ENCODE measurements at places on chromosomes 13 and 19.

- peak; percentile 50 for DNase-seq
Measured at GRCh38 chr19:40055832-40056504, at the start of gene ZNF780B. Gene ZNF780B, minus strand, starts transcription at chr19:40056231. Its CDS starts 5,899 bp downstream, at chr19:40050332.

DNA sequence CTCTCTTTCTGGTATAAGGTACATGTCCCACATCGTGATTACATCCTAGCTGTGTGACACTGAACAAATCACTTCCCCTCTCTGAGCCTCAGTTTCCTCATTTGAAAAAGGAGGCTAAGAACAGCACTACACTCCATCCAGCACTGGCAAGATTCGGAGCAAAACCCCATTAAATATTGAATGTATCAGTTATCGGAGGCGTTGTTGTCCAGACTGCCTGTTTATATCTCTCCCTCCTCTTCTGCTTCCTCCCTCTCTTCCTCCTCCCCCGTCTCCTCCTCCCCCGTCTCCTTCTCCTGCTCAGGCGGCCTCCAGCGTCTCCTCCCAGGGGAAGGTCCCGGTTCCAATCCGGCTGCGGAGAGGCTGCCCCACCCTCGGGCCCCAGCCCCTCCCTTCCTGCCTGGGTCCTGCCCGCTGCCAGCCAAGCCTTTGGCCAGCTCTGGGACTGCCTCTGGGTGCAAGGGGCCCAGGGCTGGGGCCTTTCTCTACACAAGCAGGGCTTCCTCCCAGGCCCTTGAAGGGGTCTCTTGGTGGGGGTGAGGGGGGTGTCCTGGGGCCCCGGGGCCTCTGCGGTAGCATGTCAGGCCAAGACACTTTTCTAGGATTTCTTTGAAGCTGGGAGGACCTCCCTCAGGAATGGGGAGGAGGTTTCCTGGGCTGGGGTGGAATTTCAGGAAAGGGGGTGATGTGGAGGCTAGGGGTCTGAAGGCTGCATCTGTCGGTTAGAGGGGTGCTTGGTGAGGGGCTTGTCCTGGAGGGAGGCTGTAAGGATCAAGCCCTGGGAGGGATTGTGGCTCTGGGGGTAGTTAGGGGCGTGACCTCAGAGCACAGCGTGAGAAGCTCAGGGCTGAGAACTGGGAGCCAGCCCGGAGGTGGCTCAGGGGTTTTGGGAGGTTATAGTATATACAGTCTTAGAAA lies 1.9 kb downstream of the RRAS start:
- no peak for DNase-seq

DNA sequence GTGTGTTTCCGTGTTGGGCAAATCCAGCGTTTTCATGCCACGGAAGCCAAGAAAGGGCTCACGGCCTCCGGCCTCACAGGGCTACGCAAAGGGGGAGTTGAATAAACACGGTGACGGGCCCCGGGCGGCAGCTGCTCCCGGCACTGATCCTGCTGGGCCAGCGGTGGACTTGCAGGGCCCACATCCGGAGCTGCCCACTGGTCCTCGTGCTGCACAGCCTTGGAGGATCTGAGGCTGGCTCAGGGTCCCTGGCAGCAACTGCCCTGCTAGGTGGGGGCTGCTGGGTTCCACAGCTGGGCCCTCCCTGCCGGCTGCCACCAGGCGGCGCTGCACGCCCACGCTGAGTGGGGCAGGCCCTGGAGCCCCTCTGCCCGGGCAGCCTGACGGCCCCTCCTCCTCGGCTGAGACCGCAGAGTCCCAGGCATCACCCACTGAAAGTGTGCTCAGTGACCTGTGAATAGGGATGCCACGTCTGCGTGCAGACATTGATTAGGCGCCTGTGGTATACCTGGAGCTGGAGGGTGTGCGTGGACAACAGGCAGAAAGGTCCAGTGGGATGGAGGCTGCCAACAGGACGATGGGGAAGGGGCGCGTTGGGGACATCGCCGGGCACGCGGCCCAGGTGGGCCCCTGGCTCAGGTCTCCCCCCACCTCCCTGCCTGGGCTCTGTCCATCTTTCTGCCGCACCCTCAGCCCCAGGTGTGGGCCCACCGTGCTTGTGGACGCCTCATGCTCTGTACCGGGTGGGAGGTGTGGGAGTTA lies 5.3 kb upstream of the HCN2 start:
- DNase-seq = peak; percentile 59

GRCh38 chr13:111429064-111429558 lies 108.7 kb downstream of the TEX29 start:
- no peak for DNase-seq

GRCh38 chr13:104408733-104409132 lies 1342.5 kb upstream of the SLC10A2 start:
- no peak for DNase-seq

GRCh38 chr13:113722921-113723320 lies 36.1 kb upstream of the TMEM255B start:
- DNase-seq = no peak

- DNase-seq = no peak
Measured at GRCh38 chr13:83272652-83273240, 609.5 kb downstream of the SLITRK1 start.

DNA sequence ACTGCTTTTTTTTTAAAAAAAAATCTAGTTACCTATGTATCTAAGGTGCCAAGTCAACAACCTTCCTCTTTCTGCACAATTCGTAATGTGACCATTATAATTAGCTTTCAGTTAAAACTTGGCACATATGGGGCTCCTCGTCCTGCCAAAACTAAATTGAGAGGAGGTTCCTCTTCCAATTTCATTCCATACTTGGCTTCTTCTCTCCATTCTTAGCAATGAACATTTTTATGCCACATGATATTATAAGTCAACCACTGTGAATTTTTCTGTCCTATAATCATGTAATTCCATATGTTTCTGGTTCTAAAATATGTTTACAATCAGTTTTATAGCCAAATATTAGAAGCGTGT lies 177.0 kb downstream of the DCLK1 start:
- DNase-seq = no peak

- DNase-seq = no peak
Measured at GRCh38 chr13:99132295-99132835, 68.3 kb upstream of the UBAC2 start.

DNA sequence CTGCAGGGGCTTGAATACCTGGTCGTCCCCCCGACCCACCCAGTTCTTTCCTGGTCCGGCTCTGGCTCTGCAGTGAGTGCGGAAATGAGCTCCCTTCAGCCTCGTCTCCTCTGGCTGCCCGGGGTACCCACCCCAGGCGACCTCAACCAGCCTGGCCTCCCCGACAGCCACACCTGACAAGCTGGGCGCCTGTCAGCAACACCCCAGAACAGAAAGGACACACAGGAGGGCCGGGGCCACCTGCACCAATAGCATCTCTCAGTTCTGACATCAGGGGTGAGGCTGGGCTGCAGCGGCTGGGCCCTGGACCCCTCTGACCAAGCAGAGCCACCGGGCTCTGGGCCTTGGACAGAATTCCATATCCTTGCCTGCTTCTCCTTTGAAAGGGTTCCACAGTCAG lies 19.7 kb downstream of the SUGP1 start:
- no peak for DNase-seq

DNA sequence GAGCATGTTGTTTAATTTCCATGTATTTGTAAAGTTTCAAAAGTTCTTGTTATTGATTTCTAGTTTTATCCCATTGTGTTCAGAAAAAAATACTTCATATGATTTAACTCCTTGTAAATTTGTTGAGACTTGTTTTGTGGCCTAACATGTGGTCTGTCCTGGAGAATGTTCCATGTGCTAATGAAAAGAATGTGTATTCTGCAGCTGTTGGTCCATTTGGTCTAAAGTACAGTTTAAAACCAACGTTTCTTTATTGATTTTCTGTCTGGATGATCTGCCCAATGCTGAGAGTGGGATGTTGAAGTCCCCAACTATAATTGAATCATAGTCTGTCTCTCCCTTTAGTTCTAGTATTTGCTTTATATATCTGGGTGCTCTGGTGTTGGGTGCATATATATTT lies 34.9 kb upstream of the TPP2 start:
- DNase-seq = no peak

GRCh38 chr19:13817615-13818371 lies 22.6 kb downstream of the ZSWIM4 start:
- DNase-seq = no peak

- DNase-seq = no peak
Measured at GRCh38 chr13:78102741-78103140, 184.1 kb upstream of the EDNRB start.

DNA sequence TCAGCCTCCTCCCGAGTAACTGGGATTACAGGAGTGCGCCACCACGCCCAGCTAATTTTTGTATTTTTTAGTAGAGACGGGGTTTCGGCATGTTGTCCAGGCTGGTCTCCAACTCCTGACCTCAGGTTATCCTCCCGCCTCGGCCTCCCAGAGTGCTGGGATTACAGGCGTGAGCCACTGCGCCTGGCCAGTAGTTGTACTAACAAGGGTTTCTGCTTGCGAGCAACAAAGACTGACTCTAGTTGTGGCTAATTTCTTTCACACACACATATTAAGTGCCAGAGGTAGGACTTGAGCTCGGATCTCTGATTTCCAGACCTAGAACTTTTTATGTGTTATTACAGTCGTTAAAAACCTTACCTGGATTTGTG lies 635 bp upstream of the PCCA start:
- no peak for DNase-seq

DNA sequence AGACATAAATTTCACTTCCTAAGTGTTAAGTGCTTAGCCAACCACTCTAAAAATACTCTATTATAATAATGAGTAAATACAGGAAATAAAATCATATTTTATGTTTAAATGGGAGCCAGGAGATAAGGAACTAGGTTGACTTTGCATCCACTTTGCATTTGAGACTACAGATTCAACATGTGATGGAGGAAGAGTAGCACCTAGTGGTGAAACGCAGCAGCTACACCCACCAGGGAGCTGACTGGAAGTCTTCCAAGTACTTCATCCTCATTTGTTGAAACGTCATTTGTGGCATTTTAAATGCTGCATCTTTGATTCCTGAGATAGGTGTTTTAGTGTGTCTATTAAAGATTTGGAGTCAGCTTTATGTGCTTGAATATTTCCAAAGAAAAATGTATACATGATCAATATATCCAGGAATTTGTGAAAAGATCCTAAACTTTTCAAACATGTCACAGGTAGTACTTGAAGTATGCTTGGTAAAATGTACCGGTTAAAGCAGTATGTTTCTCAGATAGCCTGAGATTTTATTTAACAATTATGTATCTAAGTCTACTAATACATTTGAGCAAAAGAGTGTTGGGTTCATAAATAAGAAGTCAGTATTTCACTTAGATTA lies 17.4 kb upstream of the KCTD12 start:
- peak; percentile 55 for DNase-seq

- no peak for DNase-seq
Measured at GRCh38 chr19:6221878-6222746, 57.7 kb downstream of the MLLT1 start.

DNA sequence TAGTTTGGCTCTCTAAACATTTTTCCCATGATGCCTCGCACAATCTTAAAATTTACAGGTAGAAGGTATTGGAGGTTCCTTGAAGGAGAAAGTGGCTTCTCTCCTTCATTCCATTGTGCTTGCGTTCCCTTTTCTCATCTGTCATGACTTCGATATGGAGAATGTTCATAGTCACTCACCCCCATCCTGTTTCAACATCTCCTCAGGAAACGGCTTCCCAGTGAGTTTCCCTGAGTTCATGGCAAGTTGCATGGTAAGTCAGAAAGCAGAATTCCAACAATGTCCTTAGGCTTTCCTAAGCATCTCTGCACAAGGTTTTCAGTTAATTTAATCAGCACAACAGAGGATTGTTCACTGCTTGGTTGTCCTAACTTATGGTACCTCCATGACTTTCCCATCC lies 581.8 kb upstream of the SLITRK5 start:
- DNase-seq = no peak

DNA sequence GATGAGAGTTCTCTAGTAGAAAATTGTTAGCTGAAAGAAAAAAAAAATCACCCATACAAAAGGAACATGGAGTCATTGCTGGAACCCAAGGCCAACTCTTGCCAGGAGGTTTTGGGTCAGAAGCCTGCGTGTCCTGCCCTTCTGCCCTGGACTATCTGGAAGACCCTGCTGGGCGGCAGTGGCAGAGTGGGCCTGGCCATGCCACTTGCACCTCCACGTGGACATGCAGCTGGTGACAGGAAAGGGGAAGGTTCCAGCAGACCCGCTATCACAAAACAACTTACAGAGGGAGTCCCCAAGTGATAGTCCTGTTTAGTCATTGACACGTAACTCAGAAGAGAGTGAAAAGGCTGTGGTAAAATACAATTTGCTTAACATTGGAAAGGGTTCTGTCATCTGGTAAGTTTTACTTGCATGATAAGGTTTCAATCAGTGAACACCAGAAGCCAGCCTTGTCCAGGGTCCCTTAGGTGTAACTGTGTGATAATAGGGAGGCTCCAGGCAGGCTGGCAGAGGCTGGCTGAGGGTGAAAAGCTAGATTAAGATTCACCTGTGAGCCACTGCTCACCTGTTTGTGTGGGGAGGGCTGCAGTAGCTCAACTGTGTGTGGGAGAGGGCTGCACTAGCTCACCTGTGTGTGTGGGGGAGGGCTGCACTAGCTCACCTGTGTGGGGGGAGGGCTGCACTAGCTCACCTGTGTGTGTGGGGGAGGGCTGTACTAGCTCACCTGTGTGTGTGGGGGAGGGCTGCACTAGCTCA lies 47.8 kb downstream of the COL4A2 start:
- DNase-seq = no peak

DNA sequence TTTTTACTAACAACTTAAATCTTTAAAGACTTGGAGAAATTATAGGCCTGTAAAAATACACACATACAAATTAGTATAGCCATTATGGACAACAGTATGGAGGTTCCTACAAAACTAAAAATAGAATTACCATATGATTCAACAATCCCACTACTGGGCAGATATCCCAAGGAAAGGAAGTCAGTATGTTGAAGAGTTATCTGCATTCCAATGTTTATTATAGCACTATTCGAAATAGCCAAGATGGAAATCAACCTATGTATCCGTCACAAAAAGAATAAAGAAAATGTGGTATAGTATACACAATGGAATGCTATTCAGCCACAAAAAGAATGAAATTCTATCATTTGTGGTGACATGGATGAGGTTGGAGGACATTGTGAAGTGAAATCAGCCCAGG lies 37.2 kb downstream of the SLITRK1 start:
- no peak for DNase-seq

DNA sequence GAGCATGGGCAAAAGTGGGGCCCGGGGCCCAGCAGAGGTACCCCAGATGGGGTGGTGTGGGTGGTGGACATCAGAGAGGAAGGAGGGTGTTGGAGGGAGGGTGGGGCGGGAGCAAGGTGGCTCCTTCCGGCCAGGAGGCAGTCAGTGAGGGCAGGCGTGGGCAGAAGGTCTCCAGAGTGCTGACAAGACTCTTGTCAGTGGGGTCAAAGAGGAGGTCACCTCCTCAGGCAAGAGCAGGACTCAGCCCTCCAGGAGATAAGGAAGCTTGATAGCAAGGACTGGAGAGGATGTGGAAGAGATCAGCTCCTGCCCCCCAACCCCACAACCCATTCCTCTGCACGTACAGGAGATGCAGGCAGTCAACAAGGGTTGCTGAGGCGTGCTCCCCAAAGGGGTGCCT lies 9.8 kb downstream of the GJA3 start:
- no peak for DNase-seq

GRCh38 chr19:2037651-2038255 lies 13.3 kb downstream of the MKNK2 start:
- no peak for DNase-seq

- DNase-seq = no peak
Measured at GRCh38 chr13:110571896-110572777, 10.6 kb upstream of the RAB20 start.

GRCh38 chr13:78476910-78477309 lies 126.4 kb downstream of the POU4F1 start:
- no peak for DNase-seq

GRCh38 chr19:34261334-34262109 lies 7.2 kb downstream of the GARRE1 start:
- DNase-seq = no peak
